Mesenteric fat pad (tissue), 1 donor: ENCODE measurements at places on chromosomes 5 and 9.

DNA sequence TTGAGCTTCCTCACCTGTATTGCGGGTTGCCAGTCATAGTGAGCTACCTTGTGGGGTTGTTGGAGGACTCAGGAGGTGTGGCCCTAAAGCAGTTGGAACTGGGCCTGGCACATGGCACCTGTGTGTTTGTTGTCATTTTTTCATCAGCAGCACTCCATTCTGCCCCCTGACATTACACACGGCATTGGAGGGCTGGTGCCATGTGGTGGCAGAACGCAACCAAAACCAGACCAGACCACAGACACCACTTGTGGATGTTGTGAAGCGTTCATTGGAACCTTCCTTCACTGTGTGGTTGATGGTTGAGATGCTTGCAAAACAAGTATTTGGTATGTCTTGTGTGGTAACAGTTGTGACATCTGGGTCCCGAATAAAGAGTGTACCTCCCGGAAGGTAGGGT lies 113.2 kb upstream of the ERCC6L2 start:
- DNase-seq: no peak

DNA sequence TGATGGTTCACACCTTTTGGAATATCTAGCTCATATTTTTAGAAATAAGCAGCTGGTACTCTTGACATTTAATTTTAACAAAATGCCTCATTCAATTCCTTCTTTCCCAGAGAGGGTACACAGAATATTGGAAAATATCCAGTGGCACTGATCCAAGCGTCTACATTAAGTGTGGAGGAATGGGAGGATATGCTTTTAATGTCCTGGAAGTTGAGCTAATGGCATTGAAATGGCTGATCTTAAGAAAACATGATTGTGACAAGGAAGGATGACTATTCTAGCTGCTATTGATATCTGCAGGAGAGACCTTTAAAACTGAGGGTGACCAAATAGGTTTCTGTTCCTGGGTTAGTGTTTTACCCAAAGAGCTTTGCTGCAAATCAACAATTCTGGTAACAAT lies 30.0 kb downstream of the ZNF366 start:
- DNase-seq: no peak

GRCh38 chr5:131514316-131515283 lies 120.4 kb downstream of the RAPGEF6 start:
- no peak for DNase-seq

DNA sequence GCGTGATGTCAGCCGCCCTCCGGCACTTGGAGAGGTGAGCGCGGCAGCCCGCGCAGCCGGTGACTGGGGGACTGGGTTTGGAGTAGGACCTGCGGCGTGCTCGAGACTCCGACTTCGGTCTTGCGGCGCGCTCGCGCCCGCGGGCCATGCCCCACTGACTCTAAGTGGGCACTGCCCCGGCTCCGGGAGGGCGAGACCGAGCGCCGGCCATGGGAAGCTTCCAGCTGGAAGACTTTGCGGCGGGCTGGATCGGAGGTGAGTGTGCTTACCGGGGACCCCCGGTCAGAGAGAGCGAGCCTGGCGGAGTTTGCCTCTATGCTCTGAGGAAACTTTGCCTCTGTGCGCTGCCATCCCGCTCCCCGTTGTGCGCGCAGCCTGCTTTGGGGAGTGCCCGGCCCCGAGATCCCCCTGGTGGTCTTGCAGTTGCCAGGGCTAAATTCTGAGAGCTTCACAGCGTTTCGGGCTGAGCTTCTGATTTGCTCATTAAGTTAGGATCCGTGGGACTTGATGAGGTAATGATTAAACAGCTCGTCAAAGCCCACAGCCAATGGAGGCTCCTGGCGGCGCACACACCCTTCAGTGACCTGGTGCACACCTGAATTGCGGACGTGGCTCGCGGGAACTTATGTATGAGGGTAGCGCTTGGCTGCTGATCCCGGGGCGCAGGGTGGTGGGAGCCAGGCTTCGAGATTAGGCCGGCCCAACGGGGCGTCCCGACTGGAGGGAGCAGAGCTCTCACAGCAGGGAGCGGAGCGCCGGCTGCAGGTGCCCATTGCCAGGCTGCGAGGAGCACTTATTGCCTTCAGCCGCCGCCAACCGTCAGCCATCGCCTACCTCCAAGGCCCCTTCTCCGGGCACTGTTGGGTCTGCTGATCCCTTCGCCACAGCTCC lies at the start of gene SLC25A48:
Gene SLC25A48, plus strand, starts transcription at position 25 of the 891 bp plus-strand sequence. Its CDS starts 185 bp downstream, at position 210.
- DNase-seq: peak; percentile 87

DNA sequence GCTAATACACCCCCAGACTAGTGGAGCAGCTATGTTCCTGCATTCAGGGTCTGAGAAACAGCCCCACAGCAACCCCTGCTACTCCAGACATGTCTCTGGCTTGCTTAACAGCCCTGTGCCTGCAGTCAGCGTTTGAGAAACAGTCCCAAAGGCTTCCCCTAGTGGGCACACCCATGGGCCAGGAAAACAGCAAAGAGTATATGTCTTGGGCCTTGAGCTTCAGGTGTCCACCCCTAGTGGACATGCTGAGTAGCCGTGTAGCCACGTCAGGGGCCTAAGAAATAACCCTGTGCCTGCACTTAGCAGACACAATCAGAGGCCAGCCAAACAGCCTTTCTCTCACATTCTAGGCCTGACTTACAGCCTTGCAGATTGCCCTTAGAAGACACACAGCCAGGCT lies 698.6 kb downstream of the PTPRD start:
- DNase-seq: no peak

DNA sequence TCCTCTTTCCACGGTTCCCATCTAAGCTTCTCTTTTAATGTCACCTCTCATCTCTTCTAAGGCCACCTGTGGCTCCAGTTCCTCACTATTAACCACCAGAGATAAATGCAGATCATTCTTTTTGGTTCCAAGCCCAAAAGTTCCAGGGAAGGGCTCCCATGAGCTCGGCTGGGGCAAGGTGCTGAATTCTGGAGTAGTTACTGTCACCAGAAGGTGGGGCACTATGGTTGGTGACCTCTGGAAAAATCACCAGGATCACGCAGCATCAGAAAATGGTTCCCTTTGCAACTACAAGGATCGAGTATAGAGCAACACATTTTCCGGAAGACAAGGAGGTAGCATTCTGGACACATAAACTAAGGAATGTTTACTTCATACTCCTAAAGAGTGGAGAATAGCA lies 528.7 kb upstream of the DAP start:
- no peak for DNase-seq

GRCh38 chr5:150313921-150314716 lies 11.4 kb upstream of the ARSI start:
- peak; percentile 45 for DNase-seq

- DNase-seq: no peak
These were observed 336.8 kb upstream of the RGMB start for GRCh38 chr5:98436667-98437066.

DNA sequence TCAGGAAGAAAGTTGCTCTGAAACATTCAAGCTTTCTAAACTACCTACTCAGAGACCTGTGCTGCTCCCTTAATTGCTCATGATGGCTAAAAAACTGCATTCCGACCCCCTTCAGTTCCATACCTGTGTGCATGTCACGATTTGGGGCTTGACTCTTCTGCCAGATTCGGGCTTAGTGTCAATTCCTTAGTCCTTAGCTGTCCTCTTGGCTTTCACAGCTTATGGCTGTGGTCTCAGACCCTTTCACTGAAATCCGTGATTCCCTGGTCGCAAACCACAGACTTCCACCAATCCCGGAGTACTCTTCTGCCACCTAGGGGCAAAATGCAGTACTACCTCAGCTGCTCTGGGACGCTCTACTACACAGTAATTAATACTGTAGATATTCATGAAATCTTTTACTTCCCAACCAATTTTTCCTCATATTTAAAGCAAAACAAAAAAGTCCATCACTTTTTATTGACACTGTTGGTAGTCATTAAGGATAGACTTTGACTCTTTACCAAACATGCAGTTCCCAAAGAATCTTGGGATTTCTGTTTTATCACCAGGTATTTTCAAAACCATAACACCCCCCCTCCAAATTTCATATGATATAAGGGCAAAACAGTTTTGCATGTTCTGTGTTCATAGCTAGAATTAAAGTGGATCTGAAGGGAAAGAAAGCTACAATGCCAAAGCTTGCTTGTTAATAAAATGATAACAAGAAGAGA lies 617.4 kb downstream of the SLCO4C1 start:
- DNase-seq: no peak

DNA sequence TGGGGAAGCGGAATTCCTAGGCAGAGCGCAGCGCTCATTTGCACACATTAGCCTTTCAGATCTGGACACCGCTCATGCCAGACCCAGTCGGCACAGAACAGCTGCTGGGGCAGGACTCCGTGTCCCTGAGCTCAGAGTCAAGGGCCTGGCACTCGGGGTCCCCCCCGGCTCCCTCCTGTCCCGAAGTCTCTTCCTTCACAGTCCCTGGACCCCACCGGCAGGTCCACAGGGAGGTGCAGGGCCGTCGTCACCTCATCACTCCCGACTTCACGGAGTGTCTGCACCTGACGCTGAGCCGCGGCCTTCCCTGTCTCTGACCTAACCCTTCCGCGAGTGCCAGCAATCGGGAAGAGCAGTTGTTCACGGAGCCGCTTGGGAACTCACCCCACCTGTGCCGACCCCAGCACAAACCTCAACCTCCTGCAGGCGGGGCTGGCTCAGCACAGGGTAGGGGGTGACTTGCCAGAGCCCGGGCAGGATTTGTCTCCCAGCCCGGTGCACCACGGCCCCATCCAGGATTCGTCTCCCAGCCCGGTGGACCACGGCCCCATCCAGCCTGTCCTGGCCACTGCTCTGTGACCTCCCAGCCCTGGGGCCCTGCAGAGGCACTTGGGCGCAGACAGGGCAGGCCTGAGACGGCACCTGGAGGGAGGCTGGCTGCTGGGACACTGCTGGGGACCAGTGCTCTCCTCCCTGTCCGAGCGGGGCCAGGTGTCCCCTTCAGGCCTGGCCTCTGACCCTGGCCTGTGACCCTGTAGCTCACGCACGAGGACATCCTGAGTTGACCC lies 9.9 kb upstream of the SLC9A3 start:
- DNase-seq: no peak

DNA sequence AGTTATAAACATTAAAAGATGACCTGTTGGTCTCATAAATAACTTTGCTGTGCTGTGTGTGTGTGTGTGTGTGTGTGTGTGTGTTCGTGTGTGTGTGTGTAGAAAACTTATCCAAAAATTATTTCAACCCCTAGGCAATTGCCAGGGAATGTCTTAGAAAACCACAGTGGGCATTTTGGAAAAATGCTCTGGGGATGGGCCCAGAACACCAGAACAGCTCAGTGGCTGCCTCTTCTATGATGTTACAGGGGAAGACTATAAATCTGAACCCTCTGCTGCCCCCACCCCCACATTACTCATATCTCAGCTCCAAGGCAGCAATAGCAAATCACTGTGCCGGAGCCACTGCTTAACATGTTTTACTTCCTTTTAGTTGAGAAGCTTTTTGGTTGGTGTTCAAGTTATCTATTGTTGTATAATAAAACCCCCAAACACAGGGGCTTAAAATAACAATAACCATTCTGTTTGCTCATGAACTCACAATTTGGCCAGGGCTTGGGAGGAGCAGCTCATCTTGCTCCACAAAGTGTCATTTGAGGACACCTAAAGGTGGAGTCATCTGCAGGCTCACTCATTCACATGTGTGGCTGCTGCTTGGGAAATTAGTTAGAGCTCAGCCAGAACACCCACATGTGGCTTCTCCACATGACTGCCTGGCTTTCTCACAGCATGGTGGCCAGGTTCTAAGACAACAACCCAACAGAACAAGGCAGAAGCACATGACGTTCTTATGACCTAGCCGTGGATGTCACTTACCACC lies 40.4 kb downstream of the ACTBL2 start:
- no peak for DNase-seq

DNA sequence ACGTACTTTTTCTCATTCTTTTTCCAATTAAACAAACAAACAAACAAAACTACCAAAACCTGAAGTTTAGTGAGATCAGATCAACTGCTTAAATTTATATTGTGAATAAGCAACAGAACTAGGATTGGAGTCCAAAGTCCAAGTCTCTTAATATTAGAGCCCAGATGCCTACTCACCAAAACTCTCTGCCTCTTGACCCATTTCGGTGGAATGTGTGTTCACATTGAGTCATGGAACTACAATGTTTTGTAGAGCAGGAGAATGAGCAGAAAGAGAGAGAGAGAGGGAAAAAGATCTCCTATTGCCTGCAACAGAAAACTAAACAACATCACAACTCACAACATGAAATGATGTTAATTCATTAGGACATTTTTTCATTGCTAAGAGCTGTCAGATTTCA lies 751.1 kb downstream of the TLR4 start:
- DNase-seq: no peak

DNA sequence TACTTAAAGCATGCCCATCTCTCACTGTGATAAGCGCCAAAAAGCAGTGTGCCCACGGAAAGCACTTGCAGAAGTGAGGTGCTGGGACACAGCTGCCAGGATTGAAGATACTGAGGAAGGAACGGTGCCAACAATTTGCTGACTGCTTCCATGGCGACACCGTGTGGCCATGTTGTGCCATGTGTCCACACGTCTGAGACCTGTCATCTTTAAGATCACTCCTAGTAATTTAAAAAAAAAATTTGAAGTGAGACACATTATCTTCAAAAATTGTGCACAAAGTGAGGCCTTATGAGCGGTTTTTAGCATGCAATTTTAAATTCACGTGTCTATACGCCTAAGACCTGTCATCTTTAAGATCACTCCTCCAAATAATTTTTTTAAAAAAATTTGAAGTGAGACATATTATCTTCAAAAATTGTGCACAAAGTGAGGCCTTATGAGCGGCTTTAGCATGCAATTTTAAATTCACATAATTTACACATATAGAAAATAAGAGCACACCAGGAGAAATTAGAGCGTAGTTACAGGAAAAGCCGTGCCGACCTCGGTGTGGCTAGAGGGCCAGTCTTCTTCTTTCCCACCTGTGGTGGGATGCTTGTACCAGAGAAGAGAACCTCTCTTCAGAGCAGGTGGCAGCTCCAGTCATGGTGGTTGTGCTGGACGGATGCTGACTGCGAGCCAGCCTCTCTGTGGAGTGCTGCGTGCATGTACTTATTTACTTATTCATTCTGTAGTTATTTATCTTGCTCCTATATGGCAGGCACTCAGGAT lies 21.4 kb upstream of the FLT4 start:
- peak; percentile 71 for DNase-seq

DNA sequence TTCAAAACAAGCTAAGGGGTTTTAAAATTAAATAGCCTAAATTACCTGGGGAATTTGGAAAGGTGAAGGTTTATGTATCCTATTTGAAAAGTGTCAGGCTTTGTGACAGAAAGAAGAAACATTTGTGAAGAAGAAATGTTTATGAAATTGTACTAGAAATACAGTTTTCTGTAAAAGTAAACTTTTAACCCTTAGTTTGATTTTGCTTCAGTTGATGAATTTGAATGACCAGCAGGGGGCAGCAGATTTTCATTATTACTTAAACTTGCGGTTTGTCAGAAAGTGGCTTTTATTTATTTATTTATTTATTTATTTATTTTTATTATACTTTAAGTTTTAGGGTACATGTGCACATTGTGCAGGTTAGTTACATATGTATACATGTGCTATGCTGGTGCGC lies 58.1 kb downstream of the NNT start:
- DNase-seq: no peak

DNA sequence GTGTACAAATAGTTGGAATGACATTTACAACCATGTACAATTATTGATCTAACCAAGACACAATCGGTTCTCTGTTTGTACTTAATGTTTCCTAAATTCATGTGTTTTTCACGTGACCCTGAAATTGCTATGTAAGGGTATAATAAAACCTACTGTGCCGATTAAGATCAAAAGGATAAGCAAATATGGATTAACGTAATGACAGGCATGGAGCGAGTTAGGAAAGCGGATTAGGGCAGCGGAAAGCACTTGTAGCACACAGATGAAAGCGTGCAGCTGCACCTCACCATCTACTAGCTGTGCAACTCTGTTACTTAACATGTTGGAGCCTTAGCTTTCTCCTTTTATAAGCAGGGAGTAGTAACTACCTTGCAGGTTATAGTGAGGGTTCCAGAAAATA lies 38.3 kb upstream of the ZFYVE16 start:
- DNase-seq: no peak
